ENCODE measurements at places on chromosomes 5 and 9. TPM values are rescaled to one million over a fixed set of nuclear protein-coding genes. Genes with fewer than 3 reads are reported as not detected.

The TMC1 gene
- 0.86 TPM for polyA plus RNA-seq

DNA sequence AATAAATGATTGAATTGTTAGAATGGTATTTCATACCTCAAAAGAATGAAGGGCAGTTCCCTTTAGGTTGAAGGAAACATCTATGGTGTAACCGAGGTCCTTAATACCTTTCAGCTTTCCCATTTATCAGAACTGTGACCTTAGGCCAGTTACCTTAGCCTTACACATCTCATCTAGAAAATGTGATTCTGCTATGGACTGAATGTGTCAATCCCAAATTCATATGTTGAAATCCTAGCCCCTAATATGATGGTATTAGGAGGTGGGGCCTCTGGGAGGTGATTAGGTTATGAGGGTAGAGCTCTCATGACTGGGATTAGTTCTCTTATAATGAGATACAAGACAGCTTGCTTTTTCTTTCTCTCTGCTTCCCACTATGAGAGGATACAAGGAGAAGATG is 441.9 kb downstream of the PLK2 start:
- no peak for DNase-seq

The SLIT3 gene
- polyA plus RNA-seq, result 45.5 TPM

DNA sequence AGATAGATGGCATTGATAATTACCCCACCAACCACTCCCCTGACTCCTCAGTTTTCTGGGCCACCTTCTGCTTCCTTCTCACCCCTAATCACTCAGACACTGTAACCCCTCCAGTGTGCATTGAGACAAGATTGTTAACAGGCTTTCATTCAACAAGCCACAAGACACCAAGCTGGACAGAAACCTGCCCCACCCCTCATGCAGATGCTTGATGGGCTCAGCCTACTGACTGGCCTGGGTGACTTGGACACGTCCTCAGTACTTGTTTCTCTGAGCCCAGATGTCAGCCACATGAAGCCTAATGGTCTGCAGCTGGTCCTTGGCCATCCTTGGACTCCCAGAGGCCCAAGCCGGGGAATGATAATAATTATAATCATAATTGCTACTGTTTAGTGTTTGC is 71.4 kb upstream of the SMIM23 start:
- DNase-seq, result no peak

The DRD1 gene
- polyA plus RNA-seq, result 0.03 TPM

- DNase-seq, result no peak
These were observed 94.3 kb upstream of the OTULINL start for GRCh38 chr5:14486996-14487896.

The GAPT gene
- 0.85 TPM for polyA plus RNA-seq

DNA sequence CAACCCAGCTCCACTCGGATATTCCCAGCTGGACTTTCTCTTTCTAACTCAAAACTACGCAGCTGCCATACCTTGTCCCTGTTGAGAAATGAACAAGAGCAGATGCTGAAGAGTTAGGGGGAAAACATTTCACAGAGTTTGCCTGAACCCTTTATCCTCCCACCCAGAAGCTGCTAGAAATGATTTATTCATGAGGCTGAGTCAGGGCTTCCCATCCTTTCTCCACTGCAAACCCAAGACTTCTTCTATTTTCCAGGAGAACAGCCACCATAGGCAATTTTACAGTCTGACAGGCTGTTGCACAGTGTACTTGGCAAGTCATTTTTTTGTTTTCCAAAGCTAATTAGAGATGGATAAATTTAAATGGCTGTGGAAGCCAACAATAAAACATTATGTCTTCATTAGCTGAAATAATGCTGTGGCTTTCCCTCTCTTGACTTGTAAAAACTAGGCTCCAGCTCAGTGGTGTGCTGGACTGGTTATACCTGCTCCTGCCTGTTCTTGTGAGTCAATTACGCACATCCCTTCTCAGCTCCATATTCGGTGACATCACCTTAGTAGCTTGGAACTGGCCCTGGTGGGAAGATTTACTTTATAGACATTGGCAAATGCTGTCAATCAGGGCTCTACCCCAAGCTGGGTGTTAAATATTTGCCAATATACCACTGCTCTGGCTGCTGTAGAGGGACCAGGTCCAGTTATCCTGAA is 71.9 kb downstream of the KIF4B start:
- DNase-seq, result no peak

DNA sequence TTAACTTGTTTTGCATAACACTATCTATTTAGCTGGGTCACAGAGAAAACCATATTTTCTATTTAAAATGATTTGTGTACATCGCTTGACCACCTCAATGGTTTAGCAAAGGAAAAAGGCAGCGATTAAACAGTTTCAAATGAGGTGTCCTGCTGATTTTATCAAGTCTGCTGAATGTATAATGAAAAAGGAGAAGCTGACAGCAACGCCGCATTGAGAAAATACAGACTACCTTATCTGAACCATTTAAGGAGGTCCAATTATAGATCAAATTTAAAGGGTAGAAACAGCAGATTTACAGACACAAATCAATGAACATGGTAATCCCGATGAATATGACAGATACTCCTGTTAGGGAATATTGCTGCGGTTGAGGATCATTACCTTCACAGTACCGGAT is 29.6 kb downstream of the PSMB7 start:
- no peak for DNase-seq

GRCh38 chr9:115717298-115717697 is 436.3 kb upstream of the PAPPA start:
- no peak for DNase-seq

The OCLN gene
- 43.8 TPM for polyA plus RNA-seq

DNA sequence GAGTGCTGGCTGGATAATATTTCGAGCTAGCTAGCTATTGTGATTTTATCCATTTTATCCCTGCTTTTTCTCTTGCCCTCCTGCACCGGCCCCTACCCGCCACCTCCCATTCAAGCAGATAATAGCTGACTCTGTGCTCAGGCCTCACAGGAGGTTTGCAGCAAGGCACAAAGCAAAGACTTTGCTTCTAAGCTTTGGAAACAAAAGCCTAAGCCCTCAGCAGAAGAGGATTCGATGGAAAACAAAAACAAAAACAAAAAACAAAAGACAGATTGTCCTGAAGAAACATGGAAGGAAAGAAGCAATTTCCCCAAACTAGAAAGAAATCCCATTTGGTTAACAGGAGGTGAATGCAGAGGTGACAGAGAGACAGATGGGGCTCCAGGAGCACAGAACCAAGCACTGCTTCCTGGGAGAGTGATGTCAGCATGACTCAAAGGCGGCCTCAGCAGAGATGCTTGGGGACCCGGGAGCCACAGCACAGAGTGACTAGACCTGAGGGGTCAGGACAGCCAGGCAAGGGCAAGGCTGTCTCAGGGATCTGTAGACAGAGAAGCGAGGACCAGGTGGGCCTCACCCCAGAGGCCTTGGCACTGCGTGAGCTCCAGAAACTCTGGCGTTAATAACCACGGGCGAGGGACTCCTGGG is 28.4 kb downstream of the MTX3 start:
- no peak for DNase-seq

The IFNA14 gene
- polyA plus RNA-seq, result not detected

DNA sequence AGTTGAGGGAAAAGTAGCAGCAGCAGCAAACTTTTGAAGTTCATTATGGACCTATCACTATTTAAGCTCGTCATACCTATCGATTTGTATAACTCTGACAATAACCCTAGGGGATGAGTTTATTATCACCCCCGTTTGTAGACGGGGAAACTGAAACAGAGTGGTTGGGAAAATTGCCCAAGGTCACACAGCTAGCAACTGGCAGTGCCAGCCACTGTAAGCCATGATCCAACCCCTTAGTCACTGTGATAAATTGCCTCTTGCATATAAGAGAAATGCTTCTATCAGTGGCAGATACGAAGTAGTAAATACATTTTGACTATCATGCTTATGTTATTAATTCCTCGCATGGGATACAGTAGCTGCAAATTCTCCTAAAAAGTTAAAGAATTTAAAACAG is 73.3 kb upstream of the ATP10B start:
- DNase-seq, result no peak

- DNase-seq, result no peak
These were observed 85.8 kb downstream of the ZSWIM6 start for GRCh38 chr5:61417851-61418250.

The GABRA6 gene
- not detected for polyA plus RNA-seq

DNA sequence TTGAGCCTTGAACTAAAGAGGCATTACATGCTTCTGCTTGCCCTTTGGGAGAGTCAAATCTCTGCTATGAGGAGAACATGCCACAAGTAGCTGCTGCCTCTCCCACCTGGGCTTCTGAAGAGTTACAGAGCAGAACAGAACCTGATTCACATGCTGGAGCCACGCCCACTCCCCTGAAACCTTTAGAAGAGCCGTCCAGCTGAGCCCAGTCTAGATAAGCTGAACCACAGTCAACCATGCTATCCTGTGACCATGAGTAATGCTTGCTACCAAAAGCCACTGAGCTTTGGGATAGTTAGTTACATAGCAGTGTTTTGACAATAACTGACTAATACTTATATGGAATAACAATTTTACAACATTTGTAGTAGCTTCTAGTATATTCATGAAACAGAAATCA is 111.0 kb upstream of the VCAN start:
- DNase-seq, result no peak

DNA sequence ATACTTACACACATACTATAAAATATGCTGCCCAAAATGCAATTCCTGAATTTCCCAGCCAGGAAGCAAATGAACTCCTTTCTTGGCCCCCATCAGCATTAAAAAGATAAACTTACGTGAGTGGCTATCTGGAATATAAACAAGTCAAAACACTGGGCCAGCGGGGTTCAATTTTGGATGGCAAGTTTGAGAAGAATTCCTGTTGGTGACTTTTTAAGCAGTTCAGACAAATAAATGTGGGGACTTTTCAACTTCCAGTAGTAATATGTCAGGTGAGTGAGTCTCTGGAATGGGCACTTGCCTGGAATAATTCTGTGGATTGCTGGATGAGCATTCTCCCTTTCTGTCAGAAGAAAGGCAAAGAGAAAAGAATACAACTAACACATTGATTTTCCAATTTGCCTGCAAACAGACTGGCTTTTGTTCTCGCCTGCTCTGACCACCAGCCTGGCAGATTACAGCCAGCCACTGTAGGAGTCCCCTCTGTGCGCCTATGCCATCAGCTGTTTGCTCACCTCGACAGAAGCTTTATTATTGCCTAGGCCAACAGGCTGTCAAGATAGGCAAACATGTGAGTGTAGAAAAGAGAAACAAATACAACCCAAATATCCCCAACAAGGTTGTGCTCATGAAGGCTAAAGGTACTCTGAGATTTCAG is 78.6 kb downstream of the MRPS27 start:
- DNase-seq, result no peak

The SEMA5A gene
- polyA plus RNA-seq, result 37.4 TPM

- no peak for DNase-seq
These were observed 18.9 kb upstream of the PFDN1 start for GRCh38 chr5:140321796-140322195.

- no peak for DNase-seq
These were observed 40.9 kb downstream of the NMUR2 start for GRCh38 chr5:152364172-152364571.

DNA sequence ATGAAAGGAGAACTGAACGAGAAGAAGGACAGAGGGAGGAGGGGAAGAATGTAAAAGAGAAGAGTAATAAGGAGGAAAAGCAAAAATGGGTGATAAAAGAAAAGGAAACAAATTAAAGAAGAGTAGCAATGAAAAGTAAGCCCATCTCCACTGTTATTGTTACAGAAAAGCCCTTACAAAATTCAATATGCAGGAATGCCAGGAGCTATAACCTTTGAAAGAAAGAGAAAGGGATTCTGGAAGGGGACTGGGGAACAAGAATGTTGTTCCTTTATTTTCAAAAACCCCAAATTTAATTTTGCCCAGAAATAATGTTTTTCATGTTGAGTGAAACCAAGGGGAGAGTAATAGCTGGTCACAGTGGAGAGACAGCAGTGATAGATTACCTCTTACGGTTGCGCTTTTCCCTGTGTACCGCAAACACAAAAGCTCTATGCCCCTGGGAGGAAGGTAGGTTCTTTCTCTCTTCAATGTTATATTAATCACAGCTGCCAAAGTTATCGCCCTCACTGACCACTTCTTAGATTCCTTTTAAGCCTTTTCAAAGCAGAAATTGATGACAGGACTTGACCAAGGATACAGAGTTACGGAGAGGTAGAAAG is 86.7 kb downstream of the BRINP1 start:
- no peak for DNase-seq

DNA sequence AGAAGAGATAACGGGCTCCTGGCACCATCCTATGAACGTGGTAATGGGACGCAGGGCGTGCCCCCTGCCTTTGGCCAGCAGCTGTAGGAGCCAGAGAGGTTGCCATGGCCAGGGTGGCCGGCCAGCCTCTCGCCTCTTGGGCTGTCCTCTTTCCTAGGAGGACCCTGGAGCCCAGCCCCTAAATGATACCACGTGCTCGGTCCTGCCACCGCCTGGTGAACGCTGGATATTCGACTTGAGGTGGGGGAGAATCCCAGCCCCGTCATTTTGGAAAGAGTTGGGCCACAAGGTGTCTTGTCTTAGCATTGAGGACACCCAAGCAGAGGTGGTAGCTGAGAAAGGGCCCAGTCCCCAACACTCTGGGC is 391 bp upstream of the NRG2 start:
- no peak for DNase-seq

DNA sequence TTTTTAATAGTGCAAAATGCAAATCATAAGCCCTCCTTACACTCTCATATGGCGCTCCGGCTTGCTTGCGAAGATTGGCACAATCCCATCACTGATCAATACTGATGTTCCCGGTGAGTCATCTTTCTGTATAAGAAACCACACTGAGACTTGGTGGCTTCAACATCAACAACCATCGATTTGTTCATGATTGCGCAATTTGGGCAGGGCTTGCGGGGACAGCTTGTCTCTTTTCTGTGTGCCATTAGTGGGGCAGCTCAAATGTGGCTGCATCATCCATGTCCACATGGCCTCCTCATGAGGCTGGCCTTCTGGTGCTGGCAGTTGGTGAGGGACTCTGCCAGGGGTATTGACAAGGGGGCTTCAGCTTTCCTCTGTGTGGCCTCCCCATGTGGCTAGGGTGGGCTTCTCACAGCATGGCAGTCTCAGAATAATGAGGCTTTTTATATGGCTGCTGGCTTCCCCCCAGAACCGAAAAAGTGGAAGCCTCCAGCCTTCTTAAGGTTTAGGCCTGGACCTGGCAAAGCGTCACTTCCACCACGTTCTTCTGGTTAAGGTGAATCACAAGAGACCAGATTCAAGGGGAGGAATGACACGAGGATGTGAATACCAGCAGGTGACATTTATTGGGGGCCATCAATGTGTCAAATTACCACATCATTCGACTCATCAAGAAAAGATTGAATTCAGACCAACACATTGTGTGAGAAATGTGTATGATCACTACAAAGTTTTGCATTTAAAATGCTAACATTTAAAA is 79.5 kb upstream of the NFIL3 start:
- no peak for DNase-seq

The PPP3R2 gene
- polyA plus RNA-seq, result not detected

The SLC6A19 gene
- 46.6 TPM for polyA plus RNA-seq

The ANKRD20A1 gene
- polyA plus RNA-seq, result 3.5 TPM

DNA sequence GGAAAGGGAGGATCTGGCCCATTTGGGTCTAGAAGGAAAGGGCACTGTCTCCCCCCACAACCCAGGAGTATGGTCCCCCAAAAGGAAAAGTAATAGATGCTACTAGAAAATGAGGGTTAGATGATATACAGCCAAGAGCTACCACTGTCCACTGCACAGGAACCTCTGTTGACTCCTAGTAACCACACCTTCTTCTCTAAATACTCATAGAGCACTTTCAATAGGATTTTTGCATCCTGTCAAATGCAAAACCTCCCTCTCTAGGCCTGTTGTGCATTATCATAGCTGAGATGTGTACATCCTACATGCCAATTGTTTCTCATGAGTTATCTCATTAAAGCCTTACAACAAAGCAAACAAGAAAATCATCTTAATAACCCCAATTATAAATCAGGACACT is 66.8 kb downstream of the THBS4 start:
- DNase-seq, result no peak

- no peak for DNase-seq
These were observed 98.4 kb upstream of the CPLX2 start for GRCh38 chr5:175772747-175773533.

Data from left renal cortex interstitium (tissue), 4 donors.